Activated naive CD8-positive, alpha-beta T cell treated with anti-CD3 and anti-CD28 coated beads, Interleukin-2, amount 50 U/mL, for 16 hours (primary cell): ENCODE measurements at places on chromosomes 4 and X.

GRCh38 chrX:51894697-51895336 is 1.4 kb downstream of the MAGED1 start:
- DNase-seq: no peak

- no peak for DNase-seq
Measured at GRCh38 chr4:153296040-153296823, 48.3 kb upstream of the MND1 start.

GRCh38 chrX:50099331-50099730 is 101.5 kb downstream of the AKAP4 start:
- no peak for DNase-seq

DNA sequence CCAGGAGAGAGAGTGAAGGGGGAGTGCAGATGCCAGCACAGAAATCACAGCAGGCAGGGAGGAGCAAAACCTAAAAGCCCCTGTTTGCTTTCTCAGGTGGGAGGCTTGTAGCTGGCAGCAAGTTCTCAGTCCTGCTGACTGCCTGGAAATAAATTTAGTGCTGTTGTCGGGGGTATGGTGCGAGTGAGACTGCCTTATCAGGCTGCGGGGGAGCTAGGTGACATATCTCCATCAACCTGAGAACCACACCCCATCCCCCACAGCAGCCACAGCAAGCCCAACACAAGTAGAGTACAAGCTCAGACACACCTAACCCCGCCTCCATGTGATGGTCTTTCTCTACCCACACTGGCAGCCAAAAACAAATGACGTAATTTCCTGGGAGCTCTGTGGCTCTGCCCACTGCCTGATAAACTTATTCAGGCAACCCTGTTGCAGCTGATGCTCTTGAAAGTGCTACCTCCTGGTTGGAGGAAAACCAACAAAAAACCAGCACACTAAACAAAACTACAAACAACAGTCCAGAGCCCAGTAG is 953.4 kb upstream of the NDST4 start:
- DNase-seq: no peak

GRCh38 chr4:121176082-121176934 is 12.2 kb upstream of the TNIP3 start:
- no peak for DNase-seq

DNA sequence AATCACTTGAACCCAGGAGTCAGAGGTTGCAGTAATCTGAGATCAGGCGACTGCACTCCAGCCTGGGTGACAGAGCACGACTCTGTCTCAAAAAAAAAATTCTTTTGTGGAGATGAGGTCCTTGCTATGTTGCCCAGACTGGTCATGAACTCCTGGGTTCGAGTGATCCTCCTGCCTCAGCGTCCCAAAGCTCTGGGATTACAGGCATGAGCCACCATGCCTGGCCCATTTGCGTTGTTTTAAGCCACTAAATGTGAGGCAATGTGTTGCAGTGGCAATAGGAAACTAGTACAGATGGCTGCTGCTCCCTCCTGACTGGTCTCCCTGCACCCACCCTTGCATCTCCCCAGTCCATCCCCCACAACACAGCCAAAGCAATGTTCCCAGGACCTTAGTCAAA is 40.0 kb upstream of the APLN start:
- no peak for DNase-seq

DNA sequence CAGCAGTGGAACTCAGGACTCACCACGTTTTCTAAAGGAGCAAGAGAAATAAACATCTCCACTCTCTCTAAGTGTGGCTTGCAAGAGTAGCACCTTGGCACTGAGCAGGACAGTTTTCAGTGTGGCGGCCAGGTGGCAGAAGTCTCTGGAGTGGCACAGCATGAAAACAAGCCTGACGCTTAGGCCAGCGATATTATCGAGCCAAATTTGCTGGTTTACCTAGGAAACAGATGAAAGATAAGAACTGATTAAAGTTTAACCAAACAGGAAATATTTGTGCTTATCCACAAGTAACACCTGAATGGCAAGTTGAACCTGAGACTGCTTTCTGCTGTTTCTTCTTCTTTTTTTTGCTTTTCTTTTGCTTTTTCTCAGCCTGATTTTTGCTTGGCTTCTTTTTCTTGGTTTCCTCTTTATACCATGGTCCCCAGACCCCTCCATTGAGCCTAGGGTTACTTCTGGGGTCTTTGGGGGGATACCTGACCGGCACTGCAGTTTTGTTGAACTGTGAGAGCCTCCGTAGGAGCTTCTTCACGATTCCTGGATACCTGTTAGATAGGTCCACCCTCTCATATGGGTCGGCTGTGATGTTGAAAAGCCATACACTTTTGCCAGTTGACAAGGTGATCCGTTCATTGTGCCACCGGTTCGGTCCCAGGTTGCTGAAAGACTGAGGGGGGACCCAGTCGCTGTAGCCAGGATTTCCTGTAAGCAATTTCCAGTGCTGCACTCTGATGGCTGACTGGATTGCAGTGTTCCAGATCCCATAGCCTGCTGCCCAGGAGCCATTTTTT is 77.3 kb downstream of the ARSJ start:
- DNase-seq: peak; percentile 11

DNA sequence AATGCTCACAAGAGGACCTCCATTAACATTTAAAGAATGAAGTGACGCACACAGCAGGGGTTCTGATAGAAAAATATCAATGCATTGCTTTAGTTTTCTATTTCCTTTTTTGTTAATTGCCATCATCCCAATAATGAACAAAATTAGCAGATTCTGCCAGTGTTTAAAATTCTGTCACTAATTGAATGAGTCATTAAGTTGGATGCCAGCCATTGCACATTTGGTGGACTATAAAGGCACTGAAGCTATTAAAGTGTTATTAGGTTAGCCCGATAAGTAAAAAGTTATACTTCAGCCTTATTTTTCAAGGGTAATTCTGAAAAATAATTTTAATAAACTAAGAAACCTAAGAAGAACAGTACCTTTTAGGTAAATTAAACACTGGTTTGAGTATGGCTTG is 53.1 kb downstream of the MAP3K15 start:
- DNase-seq: no peak

GRCh38 chrX:120790552-120790951 is 85.1 kb downstream of the CT47B1 start:
- no peak for DNase-seq

DNA sequence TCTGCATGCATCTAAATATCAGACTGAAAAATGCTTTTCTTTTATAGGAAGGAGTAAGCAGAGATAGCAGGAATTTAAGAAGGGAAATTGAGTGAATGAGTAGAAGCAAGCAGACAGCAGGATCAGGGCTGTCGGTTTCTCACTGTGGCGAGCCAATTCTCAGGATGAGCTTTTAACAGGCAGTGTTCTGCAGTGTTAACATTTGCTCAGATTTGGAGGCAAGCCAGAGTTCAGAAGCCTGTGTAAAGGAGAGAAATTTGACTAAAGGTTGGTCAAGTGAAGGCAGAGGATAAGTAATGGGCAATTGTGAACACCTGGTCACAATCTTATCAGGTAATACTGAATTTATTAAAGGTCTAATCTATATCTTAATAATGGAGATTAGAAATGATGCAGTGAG is 133.3 kb upstream of the MAGEB16 start:
- DNase-seq: no peak

DNA sequence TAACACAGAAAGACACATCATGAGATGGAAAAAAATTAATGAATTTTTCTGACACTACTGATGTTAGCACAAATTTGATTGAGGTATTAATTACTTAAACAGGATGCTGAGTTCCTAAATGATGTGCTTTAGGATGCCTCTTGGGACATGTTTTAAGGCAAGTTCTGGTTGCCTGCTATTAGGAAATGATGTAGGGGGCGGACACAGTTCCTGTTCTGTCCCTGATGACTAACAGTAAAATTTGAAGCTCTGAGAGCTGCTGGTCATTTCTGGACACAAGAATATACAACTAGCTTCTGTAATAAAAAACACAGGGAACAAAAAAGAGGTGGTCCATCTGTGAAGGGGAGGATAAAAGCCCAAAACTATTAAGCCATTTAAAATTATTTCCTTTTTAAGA is 163.2 kb upstream of the ETNPPL start:
- no peak for DNase-seq

DNA sequence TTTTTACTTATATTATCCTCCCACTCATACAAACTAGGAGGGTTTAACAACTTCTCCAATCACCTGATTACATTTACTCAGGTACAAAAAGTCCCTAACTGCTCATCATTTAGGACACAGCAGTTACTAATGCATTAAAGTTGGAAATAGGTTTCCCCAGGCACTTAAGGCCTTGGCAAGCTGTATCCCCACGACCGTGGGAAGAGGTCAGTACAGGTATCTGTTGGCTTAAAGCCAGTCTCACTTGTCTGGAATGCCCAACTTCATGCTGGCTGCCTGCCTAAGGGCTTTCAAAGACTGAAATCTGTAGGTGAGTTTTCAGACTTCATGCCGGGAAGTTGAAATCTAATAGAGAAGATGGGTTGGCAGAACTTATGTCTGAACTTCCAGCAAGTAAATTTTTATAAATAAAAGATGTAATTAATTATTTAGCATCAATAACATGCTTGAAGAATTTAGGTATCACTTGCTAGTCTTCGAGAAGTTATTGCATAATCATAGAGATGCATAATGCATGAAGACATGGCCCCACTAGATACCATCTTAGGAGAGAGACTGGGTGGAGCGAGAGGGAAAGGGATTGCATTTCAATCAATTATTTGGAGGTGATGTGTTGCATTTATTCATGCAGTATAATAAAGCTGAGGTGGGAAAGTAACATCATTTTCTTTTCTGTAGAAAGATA is 54.2 kb downstream of the SCD5 start:
- no peak for DNase-seq

- DNase-seq: no peak
Measured at GRCh38 chrX:131841496-131842437, 181.3 kb upstream of the STK26 start.

- no peak for DNase-seq
Measured at GRCh38 chrX:155995321-155995875, 2.1 kb upstream of the IL9R start.

- no peak for DNase-seq
Measured at GRCh38 chrX:72714478-72714916, 391 bp upstream of the PHKA1 start.

DNA sequence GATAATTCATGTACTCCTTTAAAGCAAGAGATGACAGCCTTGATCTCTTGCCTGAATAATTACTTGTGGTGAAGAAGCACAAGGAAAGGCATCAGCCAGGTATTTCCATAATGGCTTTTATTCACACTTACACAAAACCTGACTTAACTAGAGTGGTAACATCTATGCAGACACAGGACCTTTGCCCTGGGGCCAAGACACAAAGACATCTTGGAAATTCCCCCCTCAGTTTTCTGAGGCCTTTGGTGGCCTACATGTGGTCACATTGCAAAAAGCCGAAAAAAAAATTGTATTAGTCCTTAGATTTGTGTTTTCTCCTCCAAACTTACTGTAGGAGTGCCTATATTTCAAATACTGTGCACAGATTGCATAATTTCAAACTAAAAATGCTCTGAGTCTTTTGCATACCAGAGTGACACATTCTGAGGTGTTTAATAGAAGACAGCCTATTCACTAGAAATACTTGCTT is 172.4 kb downstream of the PDGFC start:
- DNase-seq: no peak

GRCh38 chrX:53089224-53089842 is 4.6 kb upstream of the KANTR start:
- DNase-seq: no peak

DNA sequence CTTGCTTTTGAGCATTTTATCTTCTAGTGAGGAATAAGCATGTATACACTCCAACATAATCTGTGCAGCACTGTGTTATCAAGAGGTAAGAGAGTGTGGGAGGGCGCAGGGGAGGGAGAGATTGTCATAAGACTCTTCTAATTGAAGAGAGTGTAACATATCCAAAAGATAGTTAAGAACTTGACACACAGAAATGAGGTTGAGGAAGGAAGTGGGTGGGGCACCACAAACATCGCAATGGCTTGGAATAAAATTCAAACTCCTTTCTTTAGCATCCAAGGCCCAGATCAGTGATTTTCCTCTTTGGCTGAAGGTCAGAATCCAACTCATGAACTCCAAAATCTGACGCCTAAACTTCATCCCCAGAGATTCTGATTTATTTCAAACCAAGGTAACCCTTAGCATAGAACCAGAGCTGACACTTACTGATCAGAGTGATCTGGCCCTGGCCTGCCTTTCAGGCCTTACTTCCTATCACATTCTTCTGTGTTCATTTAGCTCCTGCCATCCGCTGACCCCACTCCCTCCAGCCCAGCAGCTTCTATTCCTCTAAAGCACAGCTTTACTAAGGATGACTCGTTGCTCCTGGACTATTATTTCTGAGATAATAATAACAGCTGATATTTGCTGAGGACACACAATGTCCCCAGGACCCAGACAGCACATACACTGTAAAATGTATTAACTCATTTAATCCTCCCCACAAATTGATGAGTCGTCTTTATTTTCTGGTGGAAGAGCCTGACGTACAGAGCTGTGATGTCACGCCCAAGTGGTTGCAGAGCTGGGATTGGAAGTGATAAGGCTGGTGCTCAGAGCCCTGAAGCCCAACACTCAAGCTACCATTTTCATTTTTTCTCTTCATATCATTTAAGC is 10.6 kb upstream of the CTSO start:
- DNase-seq: no peak

GRCh38 chr4:25663781-25664180 is 8.1 kb downstream of the SLC34A2 start:
- DNase-seq: no peak

DNA sequence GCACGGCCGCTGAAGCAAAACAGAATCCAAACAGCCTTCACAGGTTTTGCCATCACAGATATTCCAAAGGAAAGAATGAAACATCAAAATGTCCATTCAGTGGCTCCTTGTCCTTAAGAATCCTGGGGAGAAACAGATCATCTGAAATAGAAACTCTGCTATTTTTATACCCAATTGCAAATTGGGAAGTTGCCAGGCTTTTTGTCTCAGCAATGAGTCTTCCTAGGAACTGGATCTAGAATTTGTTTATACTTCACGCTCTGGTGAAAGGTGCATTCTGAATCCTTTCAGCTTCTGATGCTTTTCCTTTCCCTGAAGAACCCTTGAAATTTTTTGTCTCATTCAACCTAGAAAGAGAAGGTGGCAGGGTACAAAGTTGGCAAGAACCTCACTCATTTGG is 218.9 kb downstream of the FBXW7 start:
- no peak for DNase-seq

DNA sequence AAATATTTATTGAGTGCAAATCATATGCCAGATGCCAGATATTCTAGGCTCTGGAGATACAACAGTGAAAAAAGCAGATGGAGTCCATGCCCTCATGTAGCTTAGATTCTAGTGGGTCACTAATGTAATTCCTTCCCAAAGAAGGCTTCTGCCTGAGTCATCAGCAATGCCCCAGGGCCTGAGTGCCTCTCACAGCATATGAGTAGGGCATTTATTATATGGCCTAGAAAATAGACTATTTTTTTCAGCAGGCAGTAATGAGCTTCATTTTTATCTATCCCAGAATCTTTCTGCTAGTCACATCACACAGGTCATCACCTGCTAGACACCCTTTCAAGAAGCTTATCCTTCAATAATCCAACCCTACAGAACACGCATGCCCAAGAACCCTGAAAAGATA is 22.3 kb downstream of the TMEM31 start:
- DNase-seq: no peak

DNA sequence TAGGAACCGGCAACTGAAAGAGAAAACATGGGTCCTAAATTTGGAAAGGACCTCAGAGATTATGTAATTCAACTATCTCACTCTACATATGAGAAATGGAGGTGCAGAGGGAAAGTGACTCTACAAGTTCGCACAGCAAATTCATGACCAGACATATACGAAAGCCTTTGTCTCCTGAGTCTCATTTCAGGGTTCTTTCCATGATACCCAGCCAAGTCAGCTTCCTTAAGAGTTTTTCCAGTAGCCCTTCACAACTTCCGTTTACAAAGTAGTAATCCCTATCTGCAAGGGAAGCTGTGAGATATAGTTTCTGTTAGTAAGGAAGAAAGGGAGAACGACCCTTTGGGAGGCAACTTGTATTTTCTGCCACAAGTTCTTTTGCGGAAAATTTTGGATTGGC is 110.6 kb downstream of the TEX13A start:
- DNase-seq: no peak
